NCI-H1105 treated with DMSO at 0.1 percent for 48 hours (cell line): ENCODE measurements at places on chromosomes 16 and 17.
A peak's percentile ranks its signal among the peaks of the same experiment; 100 is the strongest.

GRCh38 chr17:39564211-39564848 lies 43.4 kb downstream of the NEUROD2 start:
- DNase-seq, result peak; percentile 70

DNA sequence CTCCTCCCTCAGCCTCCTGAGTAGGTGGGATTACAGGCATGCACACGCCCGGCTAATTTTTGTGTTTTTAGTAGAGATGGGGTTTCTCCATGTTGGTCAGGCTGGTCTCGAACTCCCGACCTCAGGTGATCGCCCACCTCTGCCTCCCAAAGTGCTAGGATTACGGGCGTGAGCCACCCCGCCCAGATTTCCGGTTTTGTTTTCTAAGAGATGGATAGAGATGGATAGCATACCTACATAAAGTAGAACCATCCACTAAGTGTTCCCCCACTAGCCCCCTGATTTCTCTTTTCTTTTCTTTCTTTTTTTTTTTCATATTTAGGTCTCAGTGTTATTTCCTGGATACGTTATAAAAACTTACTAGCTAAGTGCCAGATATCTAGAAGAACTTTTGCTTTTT lies 2.0 kb downstream of the WSB1 start:
- DNase-seq, result no peak

DNA sequence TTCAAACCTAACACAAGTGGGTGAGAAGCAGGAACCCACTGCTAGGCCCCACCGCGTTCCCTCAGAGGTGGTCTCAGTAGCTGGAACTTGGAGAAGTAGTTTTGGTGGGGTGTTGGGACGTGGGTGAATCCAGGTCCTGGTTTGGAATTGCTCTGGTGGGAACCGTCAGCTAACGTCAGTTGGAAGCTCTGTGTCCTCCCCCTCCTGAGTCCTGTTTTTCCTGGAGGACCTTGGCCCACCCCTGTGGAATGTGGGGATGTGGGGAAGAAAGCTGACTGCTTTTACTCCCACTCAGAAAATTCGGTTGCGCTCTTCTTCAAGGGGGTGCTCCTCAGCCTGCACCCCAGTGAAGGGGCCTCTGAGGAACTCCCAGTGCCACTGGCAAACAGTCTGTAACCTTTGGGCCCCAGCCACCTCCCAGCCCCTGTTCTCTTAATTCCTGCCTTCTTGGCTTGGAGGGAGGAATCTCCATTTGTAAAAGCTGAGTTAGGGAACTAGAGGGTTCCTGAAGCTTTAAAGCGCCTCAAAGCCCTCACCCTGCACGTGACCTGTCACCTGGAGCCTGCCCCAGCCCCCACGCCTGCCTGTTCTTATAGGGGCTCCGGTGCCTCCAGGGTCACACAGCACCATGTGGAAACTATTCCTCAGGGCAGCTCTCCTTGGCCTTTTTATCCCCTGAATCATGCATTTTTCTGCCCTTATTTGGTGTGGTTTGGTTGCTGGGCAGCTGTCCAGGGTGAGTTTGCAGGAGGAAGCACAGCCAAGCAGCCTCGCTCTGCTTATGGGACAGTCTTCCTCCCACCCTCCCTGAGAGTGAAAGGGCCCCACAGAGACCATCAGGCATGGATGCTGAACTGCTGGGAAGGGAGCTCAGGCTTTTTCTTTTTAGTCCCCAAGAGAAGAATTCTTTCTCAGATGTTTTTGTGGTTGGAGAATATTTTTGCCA lies 16.2 kb upstream of the NAGLU start:
- DNase-seq, result no peak

DNA sequence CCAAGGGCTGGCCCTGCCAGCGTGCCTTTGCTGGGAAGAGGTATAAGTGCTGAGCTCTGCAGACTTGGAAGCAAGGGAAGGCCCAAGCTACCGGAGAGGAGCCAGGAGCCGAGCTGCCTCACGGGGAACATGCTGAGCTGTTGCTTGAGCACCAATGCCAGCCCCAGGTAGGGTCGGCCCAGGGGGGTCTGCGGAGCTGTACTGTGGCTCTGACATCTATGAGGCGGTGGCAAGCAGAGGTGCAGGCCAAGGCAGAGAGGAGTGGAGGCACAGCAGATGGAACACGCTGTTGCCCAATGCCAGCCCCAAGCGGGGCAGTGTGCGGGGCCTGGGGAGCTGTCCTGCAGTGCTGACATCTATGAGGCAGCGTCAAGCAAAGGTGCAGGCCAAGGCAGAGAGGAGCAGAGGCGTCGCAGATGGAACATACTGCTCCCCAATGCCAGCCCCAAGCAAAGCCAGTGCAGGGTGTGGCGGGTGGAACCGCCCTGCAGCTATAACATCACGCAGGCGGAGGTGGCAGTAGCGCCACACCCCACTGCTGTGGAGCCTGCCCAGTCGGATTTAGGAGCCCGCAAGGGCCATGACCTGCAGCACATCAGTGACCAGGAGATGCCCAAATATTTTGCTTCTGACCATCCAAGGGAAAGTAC lies 10.0 kb downstream of the GGA2 start:
- no peak for DNase-seq

- peak; percentile 10 for DNase-seq
Observed at GRCh38 chr17:27756467-27757371, 43.6 kb downstream of the NOS2 start.

- DNase-seq, result no peak
Observed at GRCh38 chr16:85564277-85565051, 48.7 kb upstream of the GSE1 start.

- DNase-seq, result no peak
Observed at GRCh38 chr17:82942166-82943130, 102.6 kb upstream of the ZNF750 start.

GRCh38 chr17:59696682-59697277 lies 10.4 kb downstream of the PTRH2 start:
- no peak for DNase-seq

- DNase-seq, result peak; percentile 4
Observed at GRCh38 chr16:1331712-1332617, 1.5 kb upstream of the BAIAP3 start.

GRCh38 chr17:45889579-45889978 lies 4.8 kb upstream of the MAPT start:
- no peak for DNase-seq

GRCh38 chr16:9977333-9977897 lies 204.8 kb downstream of the GRIN2A start:
- DNase-seq, result no peak

DNA sequence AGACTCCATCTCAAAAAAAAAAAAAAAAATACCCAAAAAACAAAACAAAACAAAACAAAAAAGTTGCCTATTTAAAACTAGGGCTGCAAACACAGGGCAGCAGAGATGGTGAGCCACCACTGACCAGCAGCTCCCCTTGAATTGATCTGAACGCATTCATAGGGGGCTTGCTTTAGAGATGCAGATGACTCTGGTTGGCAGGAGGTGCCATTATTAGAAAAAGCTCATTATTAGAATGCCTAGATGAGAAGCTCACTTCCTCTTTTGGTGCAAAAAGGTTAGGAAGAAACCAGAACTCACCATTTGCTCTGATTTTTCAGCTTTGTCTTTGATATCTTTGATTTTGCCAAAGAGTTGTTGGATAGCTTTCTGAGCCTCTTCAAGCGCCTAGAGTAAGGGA lies 53.1 kb downstream of the VPS53 start:
- DNase-seq, result no peak

- peak; percentile 79 for DNase-seq
Observed at GRCh38 chr17:45241328-45242028, 19.8 kb downstream of the FMNL1 start.

DNA sequence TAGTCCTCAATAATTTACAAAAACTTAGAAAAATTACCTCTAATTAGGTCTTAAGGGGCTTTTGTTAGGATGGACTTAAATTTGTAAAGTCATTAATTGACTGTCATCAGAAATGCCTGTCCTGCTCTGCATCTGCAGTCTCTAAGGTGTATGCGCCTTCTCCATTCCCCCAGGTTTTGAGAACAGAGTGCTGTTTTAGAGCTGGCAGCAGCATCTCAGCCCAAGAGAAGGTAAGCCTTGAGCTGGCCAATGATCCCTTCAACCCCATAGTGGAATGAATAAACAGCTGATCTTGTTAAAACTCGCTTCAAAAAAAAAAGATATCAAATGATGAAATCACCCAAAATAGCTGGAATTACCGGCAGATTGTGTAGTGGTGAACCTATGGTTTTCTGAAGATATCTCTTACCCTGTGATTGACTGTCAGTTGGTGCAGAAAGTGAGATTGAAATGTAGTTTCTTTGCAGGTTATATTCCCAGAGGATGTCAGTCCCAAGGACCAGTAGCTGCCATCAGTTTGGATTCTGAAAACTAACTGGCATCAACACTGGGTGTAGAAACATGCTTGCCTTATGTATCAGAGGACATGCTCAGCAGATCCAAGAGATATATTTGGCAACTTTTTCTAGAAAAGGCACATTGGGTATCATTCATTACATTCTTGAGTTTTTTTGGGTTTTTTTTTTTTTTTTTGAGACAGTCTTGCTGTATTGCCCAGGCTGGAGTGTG lies 25.7 kb downstream of the TRPV2 start:
- DNase-seq, result no peak

- no peak for DNase-seq
Observed at GRCh38 chr17:51346218-51346982, 86.1 kb downstream of the UTP18 start.

DNA sequence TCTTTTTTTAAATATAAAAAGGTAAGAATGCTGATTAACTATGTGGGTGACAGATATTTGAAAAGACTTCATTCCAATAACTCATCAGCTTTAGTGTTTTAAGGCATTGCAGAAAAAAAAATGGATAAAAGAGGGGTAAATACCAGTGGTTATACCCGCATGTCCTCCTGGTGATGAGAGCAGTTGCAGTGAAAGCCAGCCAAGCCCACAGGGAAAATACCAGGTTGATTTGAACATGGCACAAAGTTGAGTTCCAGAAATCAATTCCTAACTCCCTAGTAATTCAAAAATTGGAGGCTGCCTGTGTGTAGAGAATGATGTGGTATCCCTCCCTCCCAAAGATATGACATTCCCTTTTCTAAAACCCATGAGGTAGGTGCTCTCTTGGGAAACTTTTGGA lies 453.2 kb upstream of the SOX9 start:
- DNase-seq, result no peak

- DNase-seq, result peak; percentile 67
Observed at GRCh38 chr17:41917679-41918313, 955 bp downstream of the ACLY start.

DNA sequence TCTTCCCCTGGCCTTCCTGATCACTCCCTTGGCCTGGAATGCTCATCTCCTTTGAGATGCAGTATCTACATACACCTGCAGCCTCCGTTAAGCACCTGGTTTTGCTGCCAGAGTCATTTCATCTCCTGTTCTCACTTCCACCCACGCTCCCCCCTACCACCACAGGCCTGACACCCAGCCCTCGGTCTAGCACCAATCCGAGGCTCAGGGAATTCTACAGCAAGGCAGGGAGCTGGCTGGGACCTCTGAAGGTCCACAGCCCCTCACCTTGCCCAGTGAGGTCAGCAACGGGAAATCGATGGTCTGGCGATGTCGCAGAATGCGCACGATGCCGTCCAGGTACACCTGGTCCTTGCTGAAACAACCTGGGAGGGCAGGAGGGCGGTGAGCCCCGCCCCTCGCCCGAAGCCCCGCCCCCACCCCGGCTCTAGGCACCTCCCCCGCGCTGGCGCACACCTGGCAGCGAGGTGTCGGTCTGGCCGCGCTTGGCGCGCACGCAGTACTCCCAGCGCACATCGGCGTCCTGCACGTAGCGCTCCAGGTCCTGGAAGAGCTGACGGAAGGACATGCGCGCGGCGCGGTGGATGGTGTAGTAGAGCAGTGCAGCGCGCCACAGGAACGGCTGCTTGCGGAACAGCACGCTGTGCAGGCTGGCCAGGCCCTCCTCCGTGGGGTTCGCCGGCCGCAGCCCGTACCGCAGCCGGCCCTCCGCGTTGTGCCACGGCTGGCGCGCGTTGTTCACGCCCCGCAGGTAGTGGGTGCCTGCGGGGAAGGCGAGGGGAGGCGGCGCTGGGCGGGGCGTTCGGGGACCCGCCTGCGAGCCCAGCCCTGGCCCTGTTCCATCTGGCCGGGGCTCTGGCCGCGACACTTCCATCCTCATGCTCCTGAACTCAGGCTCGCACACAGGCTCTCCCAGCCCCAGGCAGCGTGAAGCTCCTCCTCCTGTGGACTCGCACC lies 5.7 kb downstream of the MATCAP1 start:
- DNase-seq, result peak; percentile 78

GRCh38 chr17:75514299-75514918 lies 928 bp downstream of the CASKIN2 start:
- no peak for DNase-seq

DNA sequence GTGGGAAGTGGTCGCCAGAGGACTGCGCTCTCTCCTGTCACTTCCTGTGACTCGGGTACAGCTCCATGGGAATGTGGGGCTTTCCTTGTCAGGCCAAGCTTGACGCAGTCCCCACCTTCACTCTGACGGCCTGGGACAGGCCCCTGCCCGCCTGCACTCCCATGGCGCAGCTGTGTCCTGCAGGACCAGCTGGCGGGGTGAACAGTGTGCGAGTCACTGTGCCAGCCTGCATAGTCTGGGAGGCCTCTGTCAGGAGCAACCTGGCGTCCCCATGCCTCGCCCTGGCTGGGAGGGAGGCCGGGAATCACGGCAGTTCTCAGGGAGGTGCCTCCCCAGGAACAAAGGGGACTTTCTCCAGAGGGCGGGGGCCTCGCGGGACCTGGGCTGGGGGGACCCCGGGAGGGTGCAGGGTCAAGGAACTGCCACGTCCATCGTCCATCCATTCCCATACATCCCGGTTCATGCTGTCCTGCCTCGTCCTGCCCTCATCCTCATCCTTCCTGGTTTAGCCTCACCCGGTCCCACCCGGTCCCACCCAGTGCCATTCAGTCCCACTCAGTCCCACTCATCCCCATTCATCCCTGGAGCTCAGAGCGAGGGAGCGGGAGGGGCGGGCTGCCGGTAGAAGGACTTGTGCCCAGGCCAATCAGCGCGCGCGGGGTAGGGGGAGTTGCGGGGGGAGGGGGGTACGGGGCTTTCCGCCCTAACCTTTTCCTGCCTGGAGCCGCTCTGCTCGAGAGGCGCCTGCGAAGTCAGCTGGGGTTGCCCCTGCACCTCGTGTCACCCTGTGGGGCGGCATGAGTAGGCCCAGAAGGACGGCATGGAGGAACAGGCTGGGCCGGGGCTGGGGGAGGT lies 13.4 kb downstream of the FLYWCH1 start:
- no peak for DNase-seq

- DNase-seq, result no peak
Observed at GRCh38 chr17:69466905-69467667, 52.6 kb downstream of the MAP2K6 start.

GRCh38 chr17:34850023-34850422 lies 111.2 kb downstream of the CCT6B start:
- DNase-seq, result no peak
